ENCODE measurements at places on chromosomes 1 and 21.
A peak's percentile ranks its signal among the peaks of the same experiment; 100 is the strongest.

DNA sequence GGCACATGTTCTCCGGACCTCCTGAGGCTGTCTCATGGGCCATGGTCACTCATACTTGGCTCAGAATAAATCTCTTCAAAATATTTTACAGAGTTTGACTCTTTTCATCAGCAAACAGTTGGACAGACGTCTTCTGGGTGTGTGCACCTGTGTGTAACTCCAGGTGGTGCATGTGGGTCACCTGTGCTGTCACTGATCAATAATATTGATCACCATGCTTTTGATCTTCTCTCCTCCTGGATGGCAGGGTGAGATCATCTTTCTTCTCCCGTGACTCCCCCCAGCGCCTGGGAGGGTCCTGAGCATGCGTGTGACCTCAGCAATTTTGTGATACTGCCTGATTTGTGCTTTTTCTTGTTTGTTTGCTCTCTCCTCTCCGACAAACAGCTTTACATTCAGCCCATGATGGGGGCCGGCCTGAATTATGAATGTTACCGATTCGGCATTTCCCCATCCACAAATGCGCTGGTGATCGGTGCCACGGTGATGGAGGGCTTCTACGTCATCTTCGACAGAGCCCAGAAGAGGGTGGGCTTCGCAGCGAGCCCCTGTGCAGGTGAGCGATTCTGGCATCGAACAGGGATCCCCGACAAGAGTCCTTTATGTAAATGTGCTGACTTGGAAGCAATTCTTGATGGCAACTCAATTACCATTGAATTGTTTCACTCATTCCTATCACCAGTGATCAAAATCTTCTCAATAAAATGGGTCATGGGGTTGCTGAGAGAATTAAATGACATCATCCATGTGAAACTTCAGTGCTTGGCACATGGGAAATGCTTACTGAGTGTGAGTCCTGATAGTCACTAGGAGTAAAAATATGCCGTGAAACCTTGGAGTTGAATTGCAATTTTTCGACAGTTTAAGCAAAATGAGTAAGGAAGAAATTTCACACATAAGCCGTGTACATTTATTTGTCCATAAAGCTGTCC lies 59.6 kb upstream of the FAM3B start:
- no peak for DNase-seq

DNA sequence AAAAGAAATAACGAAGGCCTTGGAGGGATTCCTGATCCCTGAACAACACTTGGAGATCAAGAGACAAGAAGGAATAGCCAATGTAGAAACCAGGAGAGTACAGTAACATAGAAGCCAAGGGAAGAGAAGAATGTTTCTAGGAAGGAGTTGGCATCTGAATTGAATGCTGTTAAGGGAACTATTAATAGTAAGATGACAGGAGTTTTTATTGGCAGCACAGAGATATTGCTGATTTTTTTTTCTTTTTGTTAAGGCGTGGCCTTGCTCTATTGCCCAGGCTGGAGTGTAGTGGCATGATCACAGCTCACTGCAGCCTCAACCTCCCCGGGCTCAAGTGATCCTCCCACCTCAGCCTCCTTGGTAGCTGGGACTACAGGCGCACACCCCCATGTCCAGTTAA lies 9.6 kb upstream of the SFT2D2 start:
- no peak for DNase-seq

GRCh38 chr21:44345495-44345894 lies 6.3 kb upstream of the CFAP410 start:
- no peak for DNase-seq

GRCh38 chr1:11825131-11825530 lies 19.1 kb downstream of the CLCN6 start:
- DNase-seq, result no peak

DNA sequence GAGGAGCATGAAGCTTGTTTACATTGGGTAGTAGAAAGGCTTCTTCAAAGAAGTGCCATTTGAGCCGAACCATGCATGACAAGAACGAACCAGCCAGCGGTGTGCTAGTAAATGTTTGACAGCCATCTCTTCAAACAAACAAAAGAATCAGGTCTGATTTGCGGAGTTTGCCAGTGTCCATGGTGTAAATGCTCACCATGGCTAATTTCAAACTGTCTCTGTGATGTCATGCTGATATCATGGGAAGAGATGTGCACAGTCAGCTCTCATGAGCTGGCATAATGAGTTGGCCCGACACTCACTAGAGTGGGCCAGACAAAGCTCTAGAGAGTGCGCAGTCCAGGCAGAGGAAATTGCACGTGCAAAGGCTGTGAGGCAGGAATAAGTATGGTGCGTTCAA lies 101.1 kb downstream of the KAZN start:
- DNase-seq, result no peak

GRCh38 chr1:235057385-235058306 lies 71.0 kb downstream of the TOMM20 start:
- DNase-seq, result no peak

DNA sequence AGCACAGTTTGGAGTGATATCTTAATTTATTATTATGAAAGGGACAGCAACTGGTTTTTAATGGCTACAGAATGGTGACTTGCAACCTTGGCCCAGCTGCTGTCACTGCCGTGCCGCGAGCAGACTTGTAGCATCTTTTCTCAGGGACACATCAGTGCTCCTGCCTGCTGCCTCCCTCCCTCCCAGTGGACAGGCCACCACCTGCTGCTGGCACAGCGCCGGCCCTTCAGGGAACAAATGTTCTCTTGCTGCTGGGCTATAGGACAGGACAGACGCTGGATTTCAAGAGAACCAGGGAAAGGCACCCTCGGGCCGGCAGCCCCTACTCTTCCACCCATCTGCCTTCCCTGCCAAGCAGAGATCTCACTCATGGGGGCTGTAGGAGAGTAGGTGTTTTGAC lies 413.8 kb upstream of the NFIA start:
- DNase-seq, result no peak

- no peak for DNase-seq
Observed at GRCh38 chr1:36156329-36157114, 562 bp downstream of the MAP7D1 start.

DNA sequence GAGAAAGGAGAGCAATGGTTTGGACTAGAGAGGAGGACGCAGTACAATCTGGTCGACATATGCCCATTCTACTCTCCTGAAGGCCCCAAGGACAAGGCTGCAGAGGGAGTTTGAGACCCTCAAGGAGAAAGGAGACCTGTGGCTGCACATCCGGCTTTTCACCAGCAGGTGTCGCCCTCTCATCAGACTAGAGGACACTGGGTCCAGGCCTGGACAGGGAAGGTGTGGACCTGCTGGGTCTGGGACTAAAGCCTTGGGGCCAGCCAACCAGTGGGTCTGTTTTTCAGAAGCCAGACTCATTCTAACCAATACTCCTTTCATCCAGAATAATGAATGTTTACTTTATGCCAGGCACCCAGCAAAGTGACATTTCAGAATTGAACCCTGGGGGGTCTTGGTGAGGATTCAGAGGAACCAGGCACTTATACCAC lies 5.0 kb downstream of the SRARP start:
- no peak for DNase-seq

DNA sequence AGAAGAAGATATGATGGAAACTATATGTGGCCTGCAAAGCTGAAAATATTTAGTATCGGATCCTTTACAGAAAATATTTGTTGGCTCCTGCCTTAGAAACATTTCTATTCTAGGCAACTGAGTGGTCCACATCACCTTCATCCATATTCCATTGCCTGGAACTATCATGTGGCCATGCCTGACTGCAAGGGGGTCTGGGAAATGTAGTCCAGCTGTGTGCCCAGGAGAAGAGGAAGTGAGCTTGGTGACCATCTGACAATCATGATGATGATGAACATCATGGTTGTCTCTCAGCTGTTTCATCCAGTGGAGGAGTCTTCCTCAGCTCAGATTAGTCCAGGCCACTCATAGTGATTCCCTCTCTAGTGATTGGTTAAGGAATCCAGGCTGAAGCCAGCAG lies 61.8 kb upstream of the IFNLR1 start:
- DNase-seq, result no peak

GRCh38 chr1:185200889-185201288 lies 43.9 kb downstream of the SWT1 start:
- no peak for DNase-seq

DNA sequence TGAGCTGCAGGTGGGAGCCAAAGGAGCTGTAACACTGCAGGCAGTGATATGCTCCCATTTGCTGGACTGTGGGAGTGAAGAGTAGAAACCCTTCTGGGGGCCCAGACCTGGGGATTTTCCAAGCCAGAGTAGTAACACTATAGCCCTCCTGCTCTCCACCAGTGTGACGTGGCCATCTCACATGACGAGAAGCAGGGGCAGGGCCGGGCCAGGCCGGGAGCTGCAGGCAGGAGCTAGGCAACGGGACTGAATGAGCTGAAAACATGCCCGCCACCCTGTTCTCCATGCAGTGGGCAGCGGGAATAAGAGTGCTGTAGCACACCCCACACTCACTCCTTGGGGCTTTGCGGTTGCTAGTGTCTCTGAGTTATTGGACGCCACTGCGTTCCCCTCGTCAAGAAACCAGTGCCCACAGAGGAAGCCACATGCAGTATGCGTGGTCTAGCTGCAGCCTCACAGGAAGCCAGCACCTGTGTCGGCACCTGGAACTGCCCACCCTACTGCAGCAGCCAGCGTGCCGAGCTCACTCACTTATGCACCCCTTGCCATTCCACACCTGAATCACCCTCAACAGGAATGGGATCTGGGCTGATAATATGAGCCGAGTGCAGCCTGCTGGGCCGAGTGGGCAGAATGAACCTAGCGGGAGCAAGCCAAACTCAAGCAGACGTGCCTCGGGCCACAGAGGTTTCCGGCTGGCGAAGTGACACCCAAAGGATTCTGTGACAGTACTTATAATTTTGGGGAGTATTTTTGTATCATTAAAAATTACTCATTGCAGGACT lies 1389.6 kb downstream of the KCNT2 start:
- no peak for DNase-seq

- DNase-seq, result peak; percentile 24
Observed at GRCh38 chr1:161227196-161227871, 1.5 kb downstream of the TOMM40L start.

DNA sequence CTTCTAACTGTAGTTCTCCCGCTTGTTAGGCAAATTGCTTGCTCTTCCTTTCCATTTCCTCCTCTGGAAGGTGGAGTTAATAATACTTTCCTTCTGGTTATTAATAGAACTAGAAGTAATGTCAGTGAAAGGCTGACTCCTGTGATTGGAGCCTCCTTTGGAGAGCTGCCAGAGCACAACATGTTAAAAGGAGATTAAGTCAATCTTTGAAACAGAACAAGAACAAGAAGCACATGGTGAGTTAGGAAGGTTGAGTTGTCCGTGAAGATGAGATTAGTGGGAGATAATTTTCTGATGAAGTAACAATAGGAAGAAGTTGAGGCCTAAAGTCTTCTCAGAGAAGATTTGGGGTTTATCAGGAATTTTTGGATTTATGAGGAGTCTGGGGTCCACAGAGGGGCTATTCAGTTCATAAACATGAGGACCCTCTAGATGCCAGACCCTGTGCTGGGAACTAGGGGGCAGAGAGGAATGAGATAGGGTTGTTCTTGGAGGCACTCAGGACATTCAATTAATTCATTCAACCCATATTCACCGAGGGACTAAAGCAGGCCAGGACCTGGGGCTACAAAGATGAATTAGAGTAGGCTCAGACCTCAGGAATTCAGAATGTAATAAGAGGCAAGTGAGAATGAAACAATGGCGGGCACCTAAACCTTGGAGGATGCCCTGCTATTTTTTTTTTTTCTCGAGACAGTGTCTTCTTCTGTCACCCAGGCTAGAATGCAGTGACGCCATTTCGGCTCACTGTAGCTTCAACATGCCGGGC lies 40.7 kb upstream of the DHCR24 start:
- no peak for DNase-seq

GRCh38 chr21:20856926-20857325 lies 141.3 kb upstream of the NCAM2 start:
- no peak for DNase-seq

DNA sequence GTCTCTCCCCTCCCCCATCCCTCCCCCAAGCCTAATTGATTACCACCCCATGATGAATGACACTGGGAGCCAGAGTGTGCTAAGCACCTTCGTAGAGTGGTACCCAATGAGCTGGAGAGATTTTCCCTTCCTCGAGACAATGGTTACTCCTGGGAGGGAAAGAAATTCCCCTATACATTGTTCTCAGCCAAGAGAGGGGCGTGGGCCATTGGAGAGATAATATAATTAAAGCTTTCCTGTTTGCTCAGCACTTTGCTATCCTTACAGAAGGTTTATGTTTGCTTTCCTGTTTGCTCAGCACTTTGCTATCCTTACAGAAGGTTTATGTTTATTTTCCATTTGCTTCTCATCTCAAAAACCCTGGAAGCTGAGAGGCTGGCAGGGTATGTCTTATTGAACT lies 126.1 kb upstream of the KLHDC7A start:
- DNase-seq, result no peak

GRCh38 chr1:14625572-14625971 lies 27.1 kb downstream of the KAZN start:
- no peak for DNase-seq

- no peak for DNase-seq
Observed at GRCh38 chr1:90208949-90209348, 214.0 kb downstream of the ZNF326 start.

DNA sequence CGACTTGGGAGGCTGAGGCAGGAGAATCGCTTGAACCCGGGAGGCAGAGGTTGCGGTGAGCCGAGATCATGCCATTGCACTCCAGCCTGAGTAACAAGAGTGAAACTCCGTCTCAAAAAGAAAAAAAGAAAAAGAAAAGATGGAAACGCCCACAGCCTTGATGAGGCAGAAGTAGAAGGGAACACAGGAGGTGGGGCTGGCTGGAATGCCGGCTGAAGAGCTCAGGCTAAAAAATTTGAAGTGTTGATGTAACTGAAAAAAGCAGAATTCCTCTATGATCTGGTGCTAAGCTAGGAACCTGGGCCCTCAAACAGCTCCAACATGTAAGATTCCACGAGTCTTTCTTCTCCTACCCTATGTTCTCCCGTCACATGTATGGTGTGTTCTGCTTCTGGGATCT lies 53.6 kb downstream of the SLC66A1 start:
- no peak for DNase-seq

DNA sequence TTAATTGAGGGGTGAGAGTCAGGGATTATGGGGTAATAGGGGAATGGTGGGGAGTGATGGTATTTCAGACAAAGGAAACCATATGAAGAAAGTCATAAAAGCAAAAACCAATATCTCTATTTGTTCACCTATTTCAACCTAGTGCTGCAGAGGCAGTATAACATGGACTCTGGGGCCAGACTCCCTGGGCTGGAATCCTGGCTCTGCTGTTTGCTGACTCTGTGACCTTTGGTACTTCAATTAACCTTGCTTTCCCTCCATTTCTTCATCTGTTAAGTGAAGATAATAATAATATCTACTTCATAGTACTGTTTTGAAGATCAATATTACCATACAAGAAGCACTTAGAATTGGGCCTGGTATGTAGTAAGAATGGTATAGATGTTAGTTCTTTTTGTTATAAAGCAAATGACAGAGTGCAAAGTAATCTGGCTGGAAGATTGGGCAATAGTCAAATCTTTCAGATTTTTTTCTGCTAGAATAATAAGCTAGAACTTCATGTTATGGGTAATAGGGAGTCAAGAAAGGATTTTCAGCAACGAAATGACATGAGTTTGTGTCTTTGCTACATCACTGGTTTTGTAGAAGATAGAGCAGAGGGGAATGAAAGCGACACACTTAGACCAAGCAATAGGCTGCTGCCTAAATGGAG lies 9.0 kb downstream of the EPHX4 start:
- DNase-seq, result no peak

All from epithelial cell of prostate (primary cell).